Psoas muscle (tissue), 8 donors: ENCODE measurements at places on chromosomes 16 and 17. TPM values are rescaled to one million over a fixed set of nuclear protein-coding genes. Genes with fewer than 3 reads are reported as not detected.

DNA sequence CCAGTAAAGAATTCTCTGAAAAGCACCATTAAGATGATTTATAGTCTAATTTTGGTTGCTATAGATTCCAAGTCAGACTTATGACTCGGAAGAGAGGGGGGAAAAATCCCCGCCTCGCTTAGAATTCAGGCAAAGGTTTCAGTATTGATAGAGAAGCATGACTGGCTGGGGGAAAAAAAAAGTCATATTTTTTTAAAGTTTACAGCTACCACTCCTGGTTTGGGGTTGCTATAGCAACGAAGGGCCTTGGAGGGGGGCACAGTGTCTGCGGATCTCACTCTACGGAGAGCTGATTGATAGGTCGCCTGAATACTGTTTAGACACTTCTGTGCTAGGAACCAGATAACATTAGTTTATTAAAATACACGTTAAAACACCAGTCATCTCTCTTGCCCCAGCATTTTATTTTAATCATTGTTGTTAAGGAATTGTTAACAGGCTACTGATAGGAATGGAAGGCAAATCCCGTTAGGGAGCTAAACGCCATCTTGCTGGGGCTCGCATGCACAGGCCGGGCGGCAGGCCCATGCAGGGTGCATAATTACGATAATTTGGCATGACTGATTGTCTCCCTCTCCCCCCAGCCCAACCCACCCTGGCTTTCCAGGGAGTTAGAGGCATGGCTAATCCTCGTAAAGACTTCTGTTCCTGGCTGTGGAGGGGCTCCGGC lies 380.0 kb upstream of the XYLT1 start:
- no peaks in the 10 kb centered on the region for H3K4me1 ChIP-seq
- H3K27me3 ChIP-seq, result no peaks in the 10 kb centered on the region
- DNase-seq, result no peak
- H3K27ac ChIP-seq, result no peak overlapping the region
- H3K36me3 ChIP-seq, result no peaks in the 10 kb centered on the region

MED13 gene
- total RNA-seq, result 74.4 TPM

- peak overlapping the region; percentile 65 for H3K4me3 ChIP-seq
- H3K4me1 ChIP-seq, result peaks cover 14% of the 10 kb centered on the region
- H3K36me3 ChIP-seq, result no peaks in the 10 kb centered on the region
- H3K27ac ChIP-seq, result peak overlapping the region; percentile 88
- no peak for DNase-seq
- H3K27me3 ChIP-seq, result no peaks in the 10 kb centered on the region
Observed at GRCh38 chr16:30901201-30902028, 5.0 kb downstream of the CTF1 start.

IL17C gene
- total RNA-seq, result not detected

TMC5 gene
- total RNA-seq, result not detected

- H3K36me3 ChIP-seq, result no peaks in the 10 kb centered on the region
- no peaks in the 10 kb centered on the region for H3K27me3 ChIP-seq
- H3K4me1 ChIP-seq, result no peaks in the 10 kb centered on the region
Observed at GRCh38 chr17:67180275-67180674, 64.7 kb downstream of the HELZ start.
